ENCODE measurements at places on chromosomes 5 and 9. TPM values are rescaled to one million over a fixed set of nuclear protein-coding genes. Genes with fewer than 3 reads are reported as not detected.
A peak's percentile ranks its signal among the peaks of the same experiment; 100 is the strongest.

DNA sequence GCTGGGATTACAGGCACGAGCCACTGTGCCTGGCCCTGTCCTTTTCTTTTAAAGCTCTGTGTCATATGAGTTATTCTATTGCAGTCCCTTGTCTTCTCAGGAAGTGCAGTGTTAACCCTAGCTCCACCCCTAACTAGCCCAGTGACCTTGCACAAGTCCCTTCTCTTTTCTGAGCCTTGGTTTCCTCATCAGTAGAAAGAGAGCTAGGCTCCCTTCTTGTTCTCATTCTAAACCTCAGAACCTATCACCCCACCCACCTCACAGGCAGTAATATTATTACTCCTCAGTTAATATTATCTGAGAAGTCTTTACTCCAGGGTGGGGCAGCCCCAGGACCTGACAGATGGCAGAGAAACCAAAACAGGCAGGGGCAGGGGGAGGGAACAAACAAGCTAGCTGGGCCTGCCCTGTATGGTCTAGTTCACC lies 7.2 kb downstream of the CYFIP2 start:
- DNase-seq, result no peak

DNA sequence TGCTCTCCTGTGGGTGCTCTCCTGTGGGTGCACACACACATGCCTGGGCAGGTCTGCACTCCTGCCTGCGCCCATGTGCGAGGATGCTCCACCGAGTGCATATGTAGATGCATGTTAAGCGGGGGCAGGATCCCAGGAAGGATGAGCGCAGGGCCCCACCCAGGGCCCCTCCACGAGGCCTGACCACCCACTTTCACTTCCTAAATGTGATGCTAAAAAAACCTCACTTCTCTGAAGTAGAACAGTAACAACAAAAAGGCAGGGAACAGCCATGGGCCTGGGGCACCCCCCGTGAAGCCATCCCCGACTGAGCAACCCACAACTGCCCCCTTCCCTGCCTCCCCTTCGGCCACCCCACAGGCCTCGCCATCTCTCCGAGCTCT lies 48.2 kb upstream of the SARDH start:
- no peak for DNase-seq

GRCh38 chr5:176341325-176342157 lies 20.0 kb downstream of the KIAA1191 start:
- no peak for DNase-seq

- DNase-seq, result no peak
Measured at GRCh38 chr5:6837519-6838110, 124.4 kb downstream of the TENT4A start.

GRCh38 chr5:17216974-17217492 lies 398 bp upstream of the BASP1 start:
- DNase-seq, result peak; percentile 65

DNA sequence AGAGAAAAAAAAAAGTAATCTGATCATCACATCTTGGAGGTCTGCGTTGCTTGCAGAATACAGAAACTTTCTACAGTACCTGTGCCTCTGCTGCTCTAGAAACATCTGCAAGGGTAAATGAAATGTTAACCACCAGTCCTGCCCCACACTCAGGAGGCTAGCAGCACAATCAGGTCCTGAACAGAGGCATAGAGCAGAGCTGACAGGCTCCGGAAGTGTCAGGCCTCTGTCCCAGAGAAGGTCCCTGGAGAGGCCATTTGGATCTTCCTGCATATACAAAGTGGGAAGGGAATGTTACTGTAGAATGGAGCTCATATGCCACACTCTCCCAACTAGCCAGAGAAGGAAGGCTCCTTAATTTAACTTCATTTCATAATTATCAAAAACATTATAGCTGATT lies 7.2 kb downstream of the NRG2 start:
- DNase-seq, result no peak

GRCh38 chr5:93874080-93874479 lies 132.7 kb upstream of the POU5F2 start:
- DNase-seq, result no peak

DNA sequence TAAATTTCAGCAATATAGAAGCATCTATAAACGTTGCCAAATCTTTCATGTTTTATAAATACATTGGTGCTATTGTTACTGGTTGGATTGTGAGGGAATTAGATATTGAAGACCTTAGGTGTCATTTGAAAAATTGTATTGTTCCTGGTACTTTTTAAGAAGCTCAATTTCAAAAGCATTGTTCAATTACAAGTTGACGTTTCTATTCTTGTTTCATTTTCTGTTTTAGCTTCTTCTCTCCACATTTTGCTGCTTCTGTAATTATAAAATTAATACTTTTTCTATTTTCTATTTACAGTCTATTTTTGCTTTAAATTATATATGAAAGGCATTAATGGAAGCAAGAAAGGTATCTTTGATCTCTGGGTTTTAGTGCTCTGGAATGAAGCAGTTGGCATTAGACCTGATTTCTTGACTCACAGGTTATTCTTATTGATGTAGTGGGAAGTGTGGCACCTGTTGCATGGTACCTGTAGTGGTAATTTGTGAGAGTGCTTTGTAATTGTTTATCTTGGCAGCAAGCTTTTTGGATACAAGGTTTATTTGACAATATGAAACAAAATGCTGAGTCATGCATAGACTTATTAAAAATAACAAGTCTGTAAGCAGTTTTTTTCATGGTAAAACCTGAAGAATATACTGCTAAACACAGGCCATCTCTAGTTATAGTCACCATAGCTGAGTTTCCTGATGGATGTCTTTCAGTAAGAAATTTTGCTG lies 13.2 kb downstream of the MACIR start:
- no peak for DNase-seq

- DNase-seq, result no peak
Measured at GRCh38 chr9:19154135-19154612, 26.9 kb upstream of the PLIN2 start.

- no peak for DNase-seq
Measured at GRCh38 chr9:134570711-134571325, 70.8 kb upstream of the COL5A1 start.

- DNase-seq, result no peak
Measured at GRCh38 chr9:133727277-133727875, 10.8 kb downstream of the SARDH start.

DNA sequence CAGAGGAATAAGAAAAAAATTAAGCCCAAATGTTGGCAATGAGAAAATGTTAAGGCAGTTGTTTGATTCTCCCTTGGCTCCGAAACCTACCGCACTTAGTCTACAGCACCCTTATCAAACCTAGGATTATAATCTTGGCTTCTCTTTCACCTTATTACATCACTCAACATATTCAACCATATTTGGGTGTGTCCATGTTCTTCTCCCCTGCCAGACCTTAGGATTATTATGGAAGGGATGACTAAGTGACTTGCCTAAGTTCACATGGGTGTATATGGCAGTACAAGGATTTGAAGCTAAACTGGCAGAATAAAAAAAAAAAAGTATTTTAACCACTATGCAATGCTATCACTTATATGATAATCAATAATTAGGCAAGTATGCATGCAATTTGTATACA lies 76.4 kb downstream of the PLK2 start:
- DNase-seq, result no peak

DNA sequence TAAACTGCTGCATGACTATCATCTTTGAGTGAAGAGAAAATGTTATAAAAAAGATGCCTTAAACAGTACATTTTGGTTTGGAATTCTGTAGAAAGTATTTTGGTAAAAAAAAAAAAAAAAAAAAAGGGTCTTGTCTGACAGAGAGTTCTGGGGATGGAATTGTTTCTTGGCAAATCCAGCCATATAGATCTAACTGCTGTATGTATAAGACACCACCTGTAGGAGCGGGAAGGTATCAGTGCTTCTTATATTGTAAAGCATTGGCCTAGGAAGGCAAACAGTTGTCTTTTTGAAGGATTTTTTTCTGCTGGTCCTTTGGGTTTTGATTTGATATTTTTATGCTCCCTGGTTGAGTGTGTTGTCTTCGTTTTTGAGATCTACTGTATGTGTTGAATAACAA lies 2.8 kb downstream of the PURA start:
- DNase-seq, result no peak

DNA sequence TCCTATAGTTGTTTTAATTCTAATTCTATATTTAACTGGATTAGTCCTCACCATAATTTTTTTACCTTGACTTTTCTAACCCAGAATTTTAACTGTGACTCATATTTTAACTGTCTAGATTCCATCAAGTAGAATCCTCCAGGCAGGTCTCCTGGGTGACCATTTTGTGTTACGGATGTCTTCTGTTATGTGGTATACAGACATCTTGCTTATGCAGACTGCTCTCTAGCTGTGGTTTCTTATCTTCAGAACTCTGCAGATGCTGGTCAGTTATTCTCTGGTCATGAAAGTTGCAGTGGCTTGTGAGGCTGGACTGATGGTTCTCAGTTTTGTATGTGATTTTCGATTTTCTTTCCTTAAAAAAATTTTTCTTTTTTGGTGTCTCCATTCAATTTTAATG lies 139.4 kb downstream of the ATG10 start:
- no peak for DNase-seq

- no peak for DNase-seq
Measured at GRCh38 chr9:72701510-72701909, 180.1 kb downstream of the TMC1 start.

GRCh38 chr9:113570749-113571711 lies 107.5 kb downstream of the RGS3 start:
- DNase-seq, result no peak

DNA sequence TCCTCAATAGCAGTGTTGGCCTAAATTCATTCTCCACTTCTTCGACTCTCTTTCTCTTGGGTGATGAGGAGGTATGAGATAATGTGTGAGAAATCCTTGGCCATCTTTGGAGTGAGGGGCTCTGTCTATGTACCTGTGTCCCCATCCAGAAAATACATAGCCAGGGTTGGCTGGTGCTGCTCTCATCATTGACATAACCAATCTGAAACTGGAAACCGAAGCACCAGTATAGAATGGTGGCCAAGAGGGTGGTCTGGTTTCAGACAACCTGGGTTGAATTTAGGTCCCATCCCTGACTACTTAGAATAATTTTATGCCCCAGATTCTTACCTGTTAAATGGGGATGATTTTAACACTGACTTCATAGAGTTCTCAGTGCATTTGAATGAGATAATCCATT lies 208.1 kb downstream of the ARHGAP26 start:
- no peak for DNase-seq

GRCh38 chr5:175709276-175709781 lies 51.5 kb downstream of the HRH2 start:
- DNase-seq, result no peak

Gene RARS1
- 230 TPM for total RNA-seq

Gene CYFIP2
- total RNA-seq, result 43.7 TPM

Gene PCDHGA5
- 7.0 TPM for total RNA-seq

Data from urinary bladder (tissue), 4 donors.